ENCODE measurements at places on chromosomes 11 and 22.

DNA sequence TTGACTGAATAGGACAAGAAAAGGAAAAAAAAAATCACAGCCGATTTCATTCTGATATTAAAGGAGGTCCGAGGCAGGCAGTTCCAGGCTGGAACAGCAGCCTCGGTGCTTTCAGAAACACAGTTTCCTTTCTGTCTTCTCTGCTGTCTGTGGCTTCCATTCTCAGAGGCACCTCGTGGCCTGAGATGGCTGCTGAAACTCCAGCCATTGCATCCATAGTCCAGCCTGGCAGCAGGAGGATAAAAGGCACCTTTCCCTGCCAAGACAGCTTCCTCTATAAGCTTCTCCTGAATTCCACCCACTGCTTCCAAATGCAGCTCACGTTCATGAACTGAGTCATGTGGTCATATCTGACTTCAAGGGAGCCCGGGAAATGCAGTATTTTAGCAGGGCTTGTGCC lies 390.5 kb downstream of the TBC1D22A start:
- DNase-seq: no peak

DNA sequence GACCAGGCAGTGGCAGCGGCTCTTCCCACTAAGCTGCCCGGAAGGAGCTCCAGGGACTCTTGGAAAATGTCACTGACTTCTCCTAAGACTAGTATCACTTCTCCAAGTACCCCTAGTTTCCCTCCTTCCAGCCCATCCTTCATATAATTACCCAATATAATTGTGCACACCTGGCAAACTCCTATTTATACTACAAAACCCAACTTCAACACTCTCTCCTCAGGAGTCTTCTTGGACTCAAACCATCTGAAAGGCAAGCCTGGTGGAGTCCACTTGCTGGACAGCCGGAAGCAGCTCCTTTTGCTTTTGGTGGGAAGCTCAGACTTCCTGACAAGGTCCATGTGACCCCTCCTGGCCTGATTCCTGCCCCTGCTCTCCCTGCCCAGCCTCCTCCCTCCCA lies 955.9 kb downstream of the TBC1D22A start:
- no peak for DNase-seq

DNA sequence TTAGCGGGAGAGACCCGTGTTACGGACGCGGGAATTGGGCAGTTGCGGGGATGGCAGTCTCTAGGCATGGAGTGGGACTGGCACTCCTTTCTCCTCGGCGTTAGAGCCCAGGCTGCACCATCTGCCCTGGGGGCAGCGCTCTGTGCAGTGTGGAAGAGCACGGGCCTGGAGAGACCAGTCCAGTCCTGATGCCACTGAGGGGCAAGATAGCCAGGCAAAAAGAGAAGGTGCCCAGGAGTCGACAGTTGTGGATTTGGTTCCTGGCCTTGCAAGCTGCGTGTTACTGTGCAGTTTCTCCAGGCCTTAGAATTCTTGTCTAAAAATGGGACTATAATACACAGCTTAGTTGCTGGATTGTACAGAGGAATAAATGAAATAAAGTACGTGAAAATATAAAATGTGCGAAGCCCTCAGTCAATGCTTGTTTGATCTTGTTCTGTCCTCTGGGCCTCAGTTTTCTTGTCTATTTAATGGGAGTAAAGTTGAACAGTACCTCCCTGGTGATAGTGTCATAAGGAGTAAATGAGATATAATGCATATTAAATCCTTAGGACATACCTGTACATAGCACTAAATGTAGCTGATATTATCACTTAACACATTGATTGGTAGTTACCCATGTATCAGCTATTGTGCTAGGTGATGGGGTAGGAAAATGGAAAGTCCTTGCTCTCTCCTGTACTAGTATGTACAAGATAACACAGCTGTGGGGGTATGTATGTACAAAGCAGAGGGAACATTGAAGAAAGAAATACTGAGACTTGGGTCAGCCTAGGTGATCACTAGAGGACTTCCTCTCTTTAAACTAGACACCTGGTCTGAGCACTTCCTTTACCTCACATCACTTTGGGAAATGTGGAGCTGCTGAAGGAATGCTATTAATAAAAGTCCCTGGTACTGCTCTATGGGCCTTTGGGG lies 1.2 kb downstream of the ATXN10 start:
- DNase-seq: no peak

- DNase-seq: no peak
These were observed 1313.1 kb downstream of the JRKL start for GRCh38 chr11:97702951-97703350.

DNA sequence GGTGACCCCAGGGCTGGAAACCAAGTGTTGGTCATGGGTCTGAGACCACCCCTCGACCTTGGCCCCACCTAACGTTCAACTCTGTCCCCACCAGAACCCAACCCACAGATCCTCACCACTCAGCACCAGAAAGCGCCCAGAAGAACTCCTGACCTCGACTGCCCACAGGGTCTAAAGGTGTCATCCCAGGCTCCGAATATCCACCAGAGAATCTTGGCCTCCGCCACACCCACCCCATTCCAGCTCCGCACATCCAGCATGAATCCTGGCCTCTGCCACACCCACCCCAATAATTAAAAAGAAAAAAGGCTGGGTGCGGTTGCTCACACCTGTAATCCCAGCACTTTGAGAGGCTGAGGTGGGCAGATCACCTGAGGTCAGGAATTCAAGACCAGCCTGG lies 1.3 kb downstream of the CERK start:
- DNase-seq: no peak

- DNase-seq: no peak
These were observed 11.8 kb downstream of the SULT4A1 start for GRCh38 chr22:43850529-43850928.

- DNase-seq: no peak
These were observed 380.9 kb downstream of the ETS1 start for GRCh38 chr11:128206461-128206860.

DNA sequence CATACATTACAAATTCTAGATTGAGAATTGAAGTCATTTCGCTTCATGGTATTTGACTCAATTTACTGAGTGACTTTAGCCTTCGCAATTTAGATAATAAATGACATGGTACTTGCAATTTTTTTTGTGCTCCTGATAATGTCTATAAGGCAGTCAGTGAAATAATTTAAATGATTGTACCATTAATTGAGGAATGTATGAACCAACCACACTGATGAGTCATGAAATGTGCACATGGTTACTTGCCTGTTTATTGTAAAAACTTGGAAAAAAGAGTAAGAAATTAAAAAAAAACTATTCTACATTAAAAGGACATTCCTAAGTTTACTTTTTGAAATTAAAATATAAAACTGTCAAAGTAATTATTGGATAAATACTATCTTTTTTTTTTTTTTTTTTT lies 43.3 kb downstream of the DNAJC24 start:
- no peak for DNase-seq

GRCh38 chr11:2390725-2391151 lies 9.8 kb upstream of the TSSC4 start:
- no peak for DNase-seq

DNA sequence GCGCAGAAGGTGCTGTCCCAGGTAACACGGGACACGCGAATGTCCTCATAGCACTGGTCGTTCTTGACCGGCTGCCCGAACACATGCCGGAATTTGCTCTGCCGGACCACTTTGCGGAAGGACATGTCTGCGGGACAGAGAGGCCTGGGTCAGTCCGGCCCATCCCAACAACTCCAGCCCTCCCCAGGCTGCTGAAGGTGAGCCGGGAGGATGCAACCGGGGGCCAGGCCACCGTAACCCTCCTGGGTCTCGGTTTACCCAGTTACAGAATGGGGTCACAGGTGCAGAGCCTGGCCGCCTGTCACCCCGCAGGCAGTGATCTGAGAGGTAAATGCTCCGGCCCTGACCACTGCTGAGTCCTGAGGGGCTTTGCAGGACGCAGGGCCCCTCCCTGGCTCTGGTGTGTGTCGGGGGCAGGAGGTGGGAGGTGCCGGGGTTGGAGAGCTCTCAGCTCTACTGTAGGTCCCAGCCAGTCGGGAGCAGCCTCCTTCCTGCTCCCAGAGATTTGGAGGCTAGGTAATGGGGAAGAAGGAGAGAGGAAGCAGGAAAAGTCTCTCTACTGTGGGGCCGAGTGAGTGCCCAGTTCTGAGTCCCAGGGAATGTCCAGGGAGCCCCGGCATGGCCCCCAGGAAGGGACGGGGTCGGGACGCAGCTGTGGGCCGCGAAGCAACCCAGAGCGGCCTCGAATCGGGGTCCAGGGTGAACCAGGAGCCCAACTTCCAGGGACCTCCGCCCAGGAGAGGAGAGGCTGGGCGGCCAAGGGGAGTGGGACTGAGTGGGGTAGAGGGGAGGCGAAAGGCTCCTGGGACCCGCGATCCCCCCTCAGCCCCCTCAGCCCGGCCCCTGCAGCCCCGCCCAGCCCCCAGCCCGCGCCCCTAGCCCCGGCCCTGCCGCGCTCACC lies 522 bp downstream of the CORO1B start:
- DNase-seq: no peak

GRCh38 chr22:35572556-35572955 lies 31.9 kb downstream of the RASD2 start:
- DNase-seq: no peak

DNA sequence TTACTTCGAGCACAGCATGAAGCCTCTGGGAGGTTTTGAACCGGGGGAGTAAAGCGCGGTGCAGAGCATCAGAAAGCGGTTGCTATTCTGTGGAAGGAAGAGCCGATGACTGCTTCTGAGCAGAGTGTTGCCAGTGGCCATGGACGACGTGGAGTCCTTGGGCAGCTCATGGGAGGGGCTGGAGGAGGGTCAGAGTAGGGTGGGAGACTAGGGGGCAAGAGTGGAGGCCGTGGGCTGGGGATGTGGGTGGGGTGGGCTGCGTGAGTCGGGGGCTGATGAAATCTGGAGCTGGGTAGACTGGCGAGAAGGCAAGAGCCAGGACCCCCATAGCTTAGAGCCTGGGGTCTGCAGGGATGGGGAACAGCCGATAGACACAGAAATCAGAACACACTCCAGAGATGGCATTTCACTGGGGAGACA lies 40.2 kb downstream of the TBC1D22A start:
- no peak for DNase-seq

DNA sequence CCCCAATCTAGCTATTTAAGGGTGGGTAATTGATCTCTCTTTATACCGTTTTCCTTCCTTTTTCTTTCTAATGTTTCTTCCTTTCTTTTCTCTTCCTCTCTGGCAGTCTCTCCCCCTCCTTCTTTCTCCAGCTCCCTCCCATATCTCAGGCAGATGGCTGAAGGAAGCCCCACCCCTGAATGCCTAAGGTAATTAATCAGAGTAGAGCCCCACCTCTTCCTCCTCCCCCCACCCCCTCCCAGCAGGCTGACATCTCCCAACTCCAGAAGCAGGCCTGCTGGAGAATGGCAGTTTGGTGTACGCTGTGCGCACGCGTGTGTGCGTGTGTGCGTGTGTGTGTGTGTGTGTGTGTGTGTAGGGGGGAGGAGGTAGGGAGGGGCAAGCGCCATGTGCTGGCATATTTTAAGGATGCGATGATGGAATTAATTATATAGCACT lies 122.6 kb downstream of the APOL5 start:
- no peak for DNase-seq

DNA sequence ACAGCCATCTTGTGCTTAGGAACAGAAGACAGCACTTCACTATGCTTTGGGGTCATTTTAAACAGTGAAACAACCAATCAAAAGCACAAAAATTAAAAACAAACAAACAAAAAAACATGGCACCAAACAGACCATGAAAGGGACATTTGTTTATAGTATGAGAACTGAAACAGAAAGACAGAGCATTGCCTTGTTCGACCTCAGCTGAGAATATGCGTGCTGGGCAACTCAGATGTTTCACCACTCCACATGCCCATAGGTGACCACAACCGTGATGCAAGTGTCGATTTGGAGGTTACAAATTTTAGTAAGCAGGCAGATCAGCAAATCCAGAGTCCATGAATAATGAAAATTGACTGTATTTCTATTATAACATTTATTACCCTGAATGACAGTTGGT lies 30.0 kb downstream of the NNMT start:
- no peak for DNase-seq

DNA sequence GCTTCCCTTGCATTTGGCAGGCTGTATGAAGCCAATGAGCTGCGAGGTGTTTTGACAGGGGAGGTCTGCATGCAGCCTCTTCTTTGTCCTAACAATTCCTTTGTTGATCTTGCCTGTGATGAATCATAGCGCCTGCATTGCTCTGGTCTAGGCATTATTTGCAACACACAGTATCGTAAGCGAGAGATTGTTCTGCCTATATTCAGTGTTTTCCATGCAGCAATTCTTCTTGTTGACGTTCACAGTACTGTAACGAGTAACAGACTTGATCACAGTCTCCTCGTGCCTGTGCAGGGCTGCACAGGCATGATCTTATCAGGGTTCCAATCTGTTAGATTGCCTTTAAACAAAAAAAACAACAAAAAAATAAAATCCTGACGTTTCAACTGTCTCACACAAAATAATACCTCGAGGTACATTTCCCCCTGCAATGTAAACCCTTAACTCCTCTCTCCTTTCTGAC lies 13.9 kb upstream of the ADSL start:
- peak; percentile 26 for DNase-seq

DNA sequence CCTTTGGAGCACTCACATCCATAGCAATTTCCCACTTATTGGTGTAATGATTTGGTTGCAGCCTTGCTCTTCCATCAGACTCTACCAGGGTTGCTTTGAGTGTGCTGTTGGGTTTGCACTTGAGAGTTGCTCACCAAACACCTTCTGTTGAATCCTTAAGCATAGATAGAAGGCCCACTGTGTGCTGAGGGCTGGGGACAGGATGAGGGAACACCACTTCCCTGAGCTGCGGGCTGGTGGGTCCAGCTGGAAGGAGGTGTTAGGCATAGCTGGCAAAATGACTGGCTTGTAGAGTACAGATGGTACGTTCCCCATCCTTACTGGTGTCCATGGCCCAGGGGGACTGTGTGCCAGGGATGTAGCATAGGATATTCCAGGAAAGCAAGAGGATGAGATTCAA lies 3.9 kb downstream of the PRDM11 start:
- DNase-seq: no peak

GRCh38 chr22:43885319-43885671 lies 6.5 kb downstream of the PNPLA5 start:
- DNase-seq: no peak

- no peak for DNase-seq
These were observed 398.1 kb upstream of the API5 start for GRCh38 chr11:42913731-42914130.

GRCh38 chr11:85195934-85196333 lies 431.2 kb downstream of the DLG2 start:
- DNase-seq: no peak

GRCh38 chr11:65187146-65187675 lies 5.5 kb downstream of the CAPN1 start:
- no peak for DNase-seq

DNA sequence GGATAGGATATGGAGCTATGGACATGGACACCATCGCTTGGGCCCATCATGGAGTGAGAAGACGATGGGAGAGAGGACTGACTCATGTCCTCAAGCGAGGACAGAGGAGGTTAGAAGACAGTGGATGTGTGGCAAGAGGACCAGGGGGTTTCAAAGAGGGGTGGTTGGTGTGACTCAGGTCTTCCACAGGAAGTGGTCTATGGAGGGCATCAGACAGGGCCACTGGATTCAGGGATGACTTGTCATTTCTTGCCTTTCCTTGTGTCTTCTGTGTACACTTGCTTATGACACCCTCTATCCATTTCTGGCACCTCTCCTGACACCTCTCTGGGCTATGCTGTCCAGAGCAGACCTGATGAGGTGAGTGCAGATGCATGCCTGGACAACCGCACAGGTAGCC lies 115.4 kb downstream of the OSBP2 start:
- DNase-seq: no peak

- DNase-seq: no peak
These were observed 224.8 kb upstream of the CHORDC1 start for GRCh38 chr11:90447618-90448017.

All from central memory CD4-positive, alpha-beta T cell (primary cell).